RKO (cell line): ENCODE measurements at places on chromosomes 2 and 18.

- peak; percentile 23 for DNase-seq
These were observed 831.7 kb downstream of the RNF144A start for GRCh38 chr2:7748717-7749415.

GRCh38 chr2:6474161-6475140 lies 391.3 kb downstream of the CMPK2 start:
- DNase-seq: no peak

GRCh38 chr2:113058411-113058994 lies 495 bp upstream of the IL36RN start:
- no peak for DNase-seq

DNA sequence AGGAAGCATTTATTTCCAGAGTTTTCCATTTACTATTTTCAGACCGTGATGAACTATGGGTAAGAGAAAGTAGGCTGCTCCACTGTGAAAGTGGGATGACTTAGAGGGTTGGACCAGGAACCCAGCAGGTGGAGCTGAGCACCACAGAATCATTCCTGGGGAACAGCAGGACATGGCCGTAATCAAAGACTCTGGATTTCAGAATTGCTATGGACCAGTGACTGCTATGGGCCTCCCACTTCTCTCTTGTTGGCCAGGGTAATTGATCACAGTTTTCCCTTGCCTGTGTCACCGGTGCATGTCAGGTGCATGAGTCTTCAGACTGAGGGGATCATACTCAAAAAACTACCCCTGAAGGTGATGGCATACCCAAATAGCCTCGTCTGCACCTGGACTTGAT lies 90.6 kb upstream of the GPC1 start:
- no peak for DNase-seq

DNA sequence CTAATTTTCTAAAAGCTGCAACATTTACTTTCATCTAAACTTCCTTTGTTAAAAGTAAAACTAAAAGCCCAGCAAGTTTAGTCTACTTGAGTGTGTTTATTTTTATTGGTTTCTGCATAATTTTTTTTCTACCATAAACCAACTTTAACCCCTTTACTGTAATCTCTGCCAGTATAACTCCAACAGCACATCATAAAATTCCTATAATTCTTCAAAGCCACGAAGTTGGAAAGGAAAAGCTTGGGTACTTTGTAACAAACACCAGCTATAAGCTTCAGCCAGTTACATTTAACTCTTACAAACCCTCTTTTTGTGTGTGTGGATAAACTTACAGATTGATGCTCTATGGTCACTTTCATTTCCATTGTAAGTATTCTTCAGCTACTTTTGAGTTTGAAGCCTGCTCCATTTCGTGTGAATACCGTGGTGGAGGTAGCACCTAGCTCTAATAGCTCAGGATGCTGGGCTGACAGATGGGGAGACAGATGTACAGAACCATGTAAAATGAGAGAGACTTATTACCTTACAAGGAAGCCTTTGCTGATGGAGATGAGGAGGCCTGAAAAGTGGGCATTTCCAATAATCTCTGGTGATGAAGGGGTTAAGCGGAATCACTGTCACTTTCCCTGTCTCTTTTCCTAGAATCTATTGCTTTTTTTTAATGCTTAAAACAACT lies 42.5 kb downstream of the ZEB2 start:
- DNase-seq: no peak

DNA sequence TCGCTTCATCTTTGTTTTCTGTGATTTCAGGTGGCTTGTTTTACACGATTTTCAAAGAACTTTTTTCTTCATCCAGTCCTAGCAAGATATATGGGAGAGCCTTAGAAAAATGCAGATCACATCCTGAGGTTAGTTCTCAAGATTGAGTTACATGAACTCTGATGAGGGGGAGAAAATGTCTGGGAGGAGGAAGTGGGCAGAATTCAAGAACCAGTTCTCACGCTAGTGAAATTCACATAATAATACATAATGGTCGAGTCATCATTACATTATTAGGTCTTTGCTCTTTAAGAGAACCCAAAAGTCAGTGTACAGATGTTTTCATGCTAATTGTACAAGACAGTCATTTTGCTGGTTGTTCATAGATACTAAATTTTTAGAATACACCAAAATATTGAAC lies 7.0 kb downstream of the TIMM21 start:
- DNase-seq: no peak

DNA sequence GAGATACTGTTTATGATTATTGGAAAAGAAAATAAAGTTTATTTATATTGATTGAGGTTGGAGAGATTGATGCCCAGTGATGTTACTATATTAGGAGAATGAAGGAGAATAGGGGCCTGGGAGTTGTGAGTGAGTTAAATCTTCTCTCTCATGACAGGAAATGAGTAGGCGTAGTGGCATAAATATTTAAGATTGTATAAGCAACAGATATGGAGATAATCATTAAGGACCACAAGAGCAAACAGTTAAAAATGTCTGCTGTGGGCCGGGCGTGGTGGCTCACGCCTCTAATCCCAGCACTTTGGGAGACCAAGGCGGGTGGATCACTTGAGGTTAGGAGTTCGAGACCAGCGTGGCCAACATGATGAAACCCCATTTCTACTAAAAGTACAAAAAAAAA lies 62.7 kb downstream of the PTRHD1 start:
- DNase-seq: no peak

DNA sequence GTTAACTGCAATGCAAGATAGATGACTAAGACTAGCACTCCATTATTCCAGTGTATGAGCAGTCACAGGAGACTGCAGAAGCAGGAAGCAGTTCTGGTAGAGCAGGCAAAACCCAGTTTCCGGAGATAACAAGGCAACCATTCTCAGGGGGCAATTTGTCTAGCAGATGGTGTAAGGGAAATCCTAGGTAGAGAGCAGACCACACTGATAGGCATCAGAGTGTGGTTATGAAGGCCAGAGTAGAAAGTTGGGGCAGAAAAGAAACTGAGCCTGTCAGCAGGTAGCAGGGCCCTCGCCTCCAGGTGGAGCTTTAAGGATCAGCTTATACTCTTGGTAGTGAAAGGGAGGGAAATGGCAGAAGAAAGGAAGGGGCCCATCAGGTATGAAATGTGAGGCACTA lies 164.4 kb downstream of the PDE11A start:
- no peak for DNase-seq

GRCh38 chr2:170276925-170277629 lies 99.1 kb downstream of the MYO3B start:
- DNase-seq: no peak

- DNase-seq: no peak
These were observed 224.7 kb downstream of the CDH7 start for GRCh38 chr18:65975536-65975935.

GRCh38 chr2:40448476-40449079 lies 3.3 kb downstream of the SLC8A1 start:
- DNase-seq: peak; percentile 18

DNA sequence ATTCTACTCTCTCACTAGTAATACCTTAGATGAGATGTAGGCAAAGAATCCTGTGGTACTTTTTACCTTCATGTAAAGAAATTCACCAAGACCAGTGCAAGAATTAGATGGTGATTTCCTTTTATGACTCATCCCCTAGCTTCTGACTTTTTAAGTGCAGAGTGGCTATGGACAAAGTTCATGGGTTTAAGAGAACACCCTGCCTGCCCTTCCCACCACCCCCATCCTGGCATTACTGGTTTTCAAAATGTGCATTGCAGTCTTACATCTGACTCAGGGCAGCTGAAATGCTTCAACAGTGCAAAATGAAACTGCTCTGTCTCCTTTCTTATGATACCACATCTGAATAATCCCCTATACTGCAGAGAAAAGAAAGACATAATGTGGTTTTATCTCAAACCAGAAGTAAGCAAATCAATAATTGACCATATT lies 22.6 kb downstream of the MAIP1 start:
- DNase-seq: peak; percentile 40
